ENCODE measurements at places on chromosomes 2 and 18.

GRCh38 chr2:220276741-220277444 is 649.5 kb downstream of the SLC4A3 start:
- DNase-seq: no peak

- DNase-seq: no peak
Measured at GRCh38 chr2:238415036-238415764, 11.5 kb upstream of the ASB1 start.

GRCh38 chr2:224757934-224758548 is 41.9 kb upstream of the CCDC195 start:
- no peak for DNase-seq

- no peak for DNase-seq
Measured at GRCh38 chr2:118430510-118431164, 342.4 kb downstream of the INSIG2 start.

DNA sequence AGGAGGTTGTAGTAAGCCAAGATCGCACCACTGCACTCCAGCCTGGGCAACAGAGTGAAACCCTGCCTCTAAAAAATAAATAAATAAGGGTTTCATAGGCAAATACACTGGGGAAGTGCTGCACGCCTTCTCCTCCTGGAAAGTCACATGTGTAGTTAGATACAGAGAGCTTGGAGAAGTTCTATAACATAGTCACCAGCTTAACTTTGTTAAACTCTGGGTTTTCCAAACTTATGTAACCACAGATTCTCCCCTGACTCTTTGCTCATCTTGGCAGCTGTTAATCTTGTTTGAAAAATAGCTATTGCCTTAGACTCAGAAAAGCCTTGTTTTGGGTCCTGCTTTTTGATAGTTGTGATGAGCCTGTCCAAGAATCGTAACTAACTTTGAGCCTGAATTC is 25.2 kb downstream of the KIAA2012 start:
- no peak for DNase-seq

DNA sequence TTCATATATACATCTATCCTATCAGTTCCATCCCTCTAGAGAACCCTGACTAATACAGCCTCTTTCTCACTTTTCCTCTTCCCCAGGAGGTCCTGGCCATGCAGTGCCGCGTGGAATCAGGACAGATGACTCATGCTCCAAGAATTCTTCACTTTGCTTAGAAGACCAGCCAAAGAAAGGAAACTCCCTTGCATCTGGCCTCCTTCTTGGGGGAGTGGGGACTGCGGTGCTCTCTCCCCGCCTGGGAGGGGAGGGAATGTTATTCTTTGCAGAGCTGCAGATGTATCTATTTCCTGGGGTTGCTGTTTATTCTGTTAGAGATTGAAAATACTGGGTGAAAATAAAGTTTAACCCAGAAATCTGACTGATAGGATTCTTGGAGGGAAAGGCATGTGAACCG is 111.5 kb upstream of the SH3BP4 start:
- peak; percentile 84 for DNase-seq

DNA sequence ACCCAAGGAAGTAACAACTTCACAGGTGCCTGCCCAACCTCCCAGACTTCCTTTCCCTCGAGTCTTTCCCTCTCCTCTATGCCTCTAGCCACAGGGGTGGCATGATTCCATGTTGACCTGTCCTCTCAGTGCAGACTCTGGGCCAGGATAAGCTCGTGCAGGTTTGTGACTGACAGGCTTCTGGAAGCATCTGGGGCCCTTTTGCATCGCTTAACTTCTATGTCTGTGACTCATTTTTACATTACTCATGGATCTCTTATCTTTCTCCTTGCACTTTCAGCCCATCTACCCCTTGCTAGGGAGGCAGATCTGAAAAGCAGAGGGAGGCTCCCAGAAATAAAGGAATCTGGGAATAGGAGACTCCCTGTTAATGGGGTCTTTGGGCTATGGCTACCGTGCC is 98.5 kb upstream of the RIOK3 start:
- DNase-seq: no peak

DNA sequence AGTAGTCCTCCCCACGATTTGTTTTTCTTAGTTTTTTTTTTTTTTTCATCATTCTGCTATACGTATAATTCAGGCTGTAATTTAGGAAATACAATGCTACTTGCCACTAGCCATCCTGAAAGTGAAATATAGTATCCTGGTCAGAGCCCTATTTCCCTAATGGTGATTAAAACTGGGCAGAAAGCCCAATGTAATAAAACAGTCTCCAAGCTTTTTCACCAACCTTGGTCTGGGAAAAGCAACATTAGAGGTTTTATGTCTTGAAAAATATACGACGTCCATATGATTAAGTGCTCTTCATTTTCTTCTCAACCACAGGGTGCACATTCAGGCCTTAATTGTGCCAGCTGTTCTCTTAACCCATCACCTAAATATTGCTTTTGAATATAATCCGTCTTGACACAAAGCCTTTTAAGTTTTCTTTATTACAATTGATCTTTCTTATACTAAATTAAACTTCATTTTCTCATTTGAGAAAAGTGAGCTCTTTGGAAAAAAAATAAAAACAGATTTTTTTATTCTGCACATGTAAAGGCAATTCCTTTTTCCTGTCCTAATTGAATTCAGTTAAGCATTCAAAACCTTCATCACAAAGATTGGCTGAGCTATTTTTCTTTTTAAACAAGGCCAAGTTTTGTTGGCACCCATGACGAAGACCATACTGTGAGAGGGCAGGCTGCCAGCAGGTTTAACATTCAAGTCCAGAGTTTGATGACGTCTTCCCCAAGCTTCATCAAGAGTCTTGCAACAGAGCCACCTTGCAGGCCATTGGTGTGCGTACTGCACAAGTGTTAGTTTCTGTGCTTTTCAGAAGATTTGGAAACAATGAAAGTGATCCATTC is 52.7 kb downstream of the MAP2 start:
- DNase-seq: no peak
